ENCODE measurements at places on chromosomes 1 and 21.

DNA sequence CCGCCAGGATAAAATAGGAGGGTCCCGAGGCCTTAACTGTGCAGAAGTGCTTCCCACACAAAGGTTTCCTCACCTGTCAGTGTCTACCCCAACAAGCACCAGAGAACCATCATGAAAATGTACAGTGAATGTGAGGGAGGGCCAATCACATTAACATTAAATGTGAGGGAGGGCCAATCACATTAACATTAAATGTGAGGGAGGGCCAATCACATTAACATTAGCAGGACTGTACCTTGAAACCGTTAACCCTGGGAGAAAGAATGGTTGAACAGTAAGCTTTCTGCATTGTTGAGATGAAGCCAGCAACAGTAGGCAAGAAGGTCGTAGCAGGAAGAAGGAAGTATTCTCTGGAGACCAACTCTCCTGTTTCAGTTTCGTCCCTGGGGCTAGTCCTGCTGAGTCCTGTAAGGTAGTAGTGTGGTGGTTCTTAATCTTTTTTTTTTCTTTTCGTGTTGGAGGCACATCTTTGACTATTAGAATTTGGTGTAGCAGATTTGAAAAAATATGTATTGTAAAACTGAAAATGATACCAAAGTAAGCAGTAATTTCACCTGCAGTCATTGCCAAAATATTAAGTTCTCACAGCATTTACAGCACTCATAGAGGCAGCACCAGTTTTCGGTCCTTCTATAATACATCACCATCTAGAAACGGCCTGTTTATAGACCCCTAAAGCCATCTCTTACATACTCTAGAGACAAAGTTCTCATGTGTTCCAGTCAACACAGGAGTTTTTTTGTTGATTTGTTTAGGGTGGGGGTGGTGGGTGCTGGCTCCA is 98.6 kb upstream of the PPP2R5A start:
- no peak for DNase-seq

GRCh38 chr1:190679983-190680382 is 202.3 kb upstream of the BRINP3 start:
- DNase-seq, result no peak

GRCh38 chr21:41008974-41009373 is 159.0 kb upstream of the BACE2 start:
- no peak for DNase-seq

- no peak for DNase-seq
Observed at GRCh38 chr1:56056438-56057287, 522.7 kb downstream of the PLPP3 start.

- DNase-seq, result no peak
Observed at GRCh38 chr1:162856260-162856659, 4.7 kb downstream of the CCDC190 start.

GRCh38 chr21:37435711-37436110 is 69.1 kb downstream of the DYRK1A start:
- no peak for DNase-seq

DNA sequence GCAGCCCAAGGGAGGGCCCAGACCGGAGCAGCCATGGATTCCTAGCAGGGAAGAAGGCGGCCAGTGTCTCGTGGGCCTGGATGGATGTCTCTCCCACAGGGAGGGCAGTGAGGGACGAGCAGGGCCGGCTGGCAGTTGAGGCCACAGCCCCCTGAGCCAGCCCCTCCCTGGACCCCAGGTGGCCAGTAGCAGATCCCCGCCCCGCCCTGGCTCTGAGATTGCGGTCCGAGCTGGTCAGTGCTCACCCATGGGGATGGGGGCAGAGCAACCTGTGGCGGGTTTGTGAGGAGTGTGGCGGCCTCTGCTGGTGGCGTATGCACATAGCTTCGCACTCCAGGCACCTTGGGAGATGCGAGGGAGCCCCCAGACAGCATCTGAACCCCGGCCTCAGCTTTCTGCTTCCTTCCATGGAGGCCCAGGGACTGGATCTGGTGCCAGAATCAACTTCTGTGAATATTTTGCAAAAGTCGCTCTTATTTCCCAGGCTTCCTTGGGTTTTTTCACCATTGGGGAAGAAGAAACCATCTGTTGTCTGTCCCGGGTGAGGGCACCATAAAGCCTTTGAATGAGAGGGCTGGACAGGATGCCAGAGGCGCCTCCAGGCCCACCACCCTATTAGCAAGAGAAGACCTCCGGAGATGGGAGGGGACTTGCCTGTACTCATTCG is 8.4 kb upstream of the KCNN3 start:
- DNase-seq, result peak; percentile 94

- no peak for DNase-seq
Observed at GRCh38 chr1:156119503-156120209, 5.1 kb downstream of the LMNA start.

- DNase-seq, result no peak
Observed at GRCh38 chr1:101496109-101496508, 259.3 kb downstream of the S1PR1 start.

- no peak for DNase-seq
Observed at GRCh38 chr1:211603191-211603701, 24.3 kb upstream of the SLC30A1 start.

- no peak for DNase-seq
Observed at GRCh38 chr1:226296911-226297310, 12.1 kb downstream of the LIN9 start.

DNA sequence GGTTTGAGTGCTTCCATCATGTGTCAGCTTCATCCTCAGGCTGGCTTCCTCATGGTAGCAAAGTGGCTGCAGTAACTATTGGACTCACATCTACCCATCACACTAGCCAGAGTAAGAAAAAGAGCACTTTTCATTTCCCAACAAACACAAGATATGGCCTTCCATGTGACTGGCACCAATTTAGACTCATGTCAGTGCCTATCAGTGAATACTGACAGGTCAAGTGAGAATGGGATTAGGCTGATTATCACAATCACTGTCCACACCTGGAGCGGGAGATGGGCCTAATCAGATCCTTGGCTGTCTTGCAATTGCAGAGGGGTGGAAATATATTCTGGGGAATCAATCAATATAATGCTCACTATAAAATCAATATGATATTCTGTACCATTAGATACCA is 2.9 kb upstream of the RABGAP1L start:
- DNase-seq, result no peak

All from WTC11 (cell line).